ENCODE measurements at places on chromosomes 4 and X.
A peak's percentile ranks its signal among the peaks of the same experiment; 100 is the strongest.

- DNase-seq, result no peak
These were observed 23.0 kb downstream of the SNX25 start for GRCh38 chr4:185232370-185232769.

- DNase-seq, result peak; percentile 3
These were observed 103.7 kb downstream of the APOOL start for GRCh38 chrX:85107407-85107806.

GRCh38 chrX:143429811-143430210 is 87.5 kb downstream of the SPANXN3 start:
- no peak for DNase-seq

DNA sequence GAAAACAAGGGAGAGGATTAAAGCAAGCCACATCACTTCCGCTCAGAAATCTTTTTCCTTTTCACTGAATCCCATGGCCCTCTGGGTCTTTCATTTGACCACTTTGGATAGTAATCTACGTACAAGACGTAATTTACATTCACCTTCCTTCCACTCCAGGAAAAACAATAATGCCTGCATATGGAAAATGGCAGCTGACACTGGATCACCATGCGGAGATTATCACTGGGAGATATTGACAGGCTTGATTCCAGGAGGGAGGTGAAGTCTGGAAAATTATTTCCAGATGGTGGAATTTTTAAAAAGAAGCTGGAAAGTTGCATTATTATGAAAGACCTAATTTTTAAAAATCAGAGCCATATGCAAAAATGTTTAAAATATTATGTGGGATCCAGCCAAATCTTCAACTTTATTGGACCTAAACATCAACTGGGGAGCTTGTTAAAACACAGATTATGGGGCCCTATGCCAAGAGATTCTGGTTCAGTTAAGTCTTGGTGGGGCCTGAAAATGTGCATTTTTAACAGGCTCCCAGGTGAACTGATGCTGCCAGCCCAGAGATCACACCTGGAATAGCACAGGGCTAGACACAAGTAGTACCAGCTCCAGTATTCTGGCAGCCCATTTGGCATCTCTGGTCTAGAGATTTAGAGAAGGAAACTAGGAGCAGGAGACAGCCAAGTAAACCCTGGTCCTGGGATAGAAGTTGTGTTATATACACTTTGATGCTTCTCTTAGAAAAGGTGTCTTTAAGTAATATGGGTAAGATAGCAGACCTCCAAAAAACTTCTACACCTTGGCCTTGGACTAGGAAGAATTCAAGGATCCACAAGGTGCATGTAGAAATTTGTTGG is 290.3 kb upstream of the LDB2 start:
- no peak for DNase-seq

- no peak for DNase-seq
These were observed 198.8 kb downstream of the SLC4A4 start for GRCh38 chr4:71537551-71538065.

DNA sequence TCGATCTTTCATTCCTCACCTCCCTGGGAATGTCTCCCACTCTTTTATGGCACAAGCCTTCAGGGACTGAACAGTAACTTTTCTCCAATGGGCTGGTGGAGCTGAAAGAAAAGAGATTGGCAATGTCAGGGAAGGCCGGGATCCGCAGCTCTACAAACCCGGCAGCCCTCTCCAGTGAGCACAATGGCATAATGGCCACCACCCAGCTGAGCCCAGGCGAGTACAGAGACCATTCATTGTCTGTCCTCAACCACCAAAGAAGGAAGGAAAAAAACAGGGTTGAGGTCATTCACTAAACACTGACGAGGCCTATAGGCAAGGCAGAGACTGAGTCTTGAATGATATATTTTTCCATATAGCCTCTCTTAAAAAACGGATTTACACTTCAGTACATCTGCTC is 3.6 kb downstream of the GEMIN8 start:
- DNase-seq, result no peak

GRCh38 chr4:37383579-37384229 is 139.2 kb downstream of the NWD2 start:
- DNase-seq, result peak; percentile 15

- DNase-seq, result no peak
These were observed 1.5 kb downstream of the FUNDC2 start for GRCh38 chrX:155028129-155028528.

DNA sequence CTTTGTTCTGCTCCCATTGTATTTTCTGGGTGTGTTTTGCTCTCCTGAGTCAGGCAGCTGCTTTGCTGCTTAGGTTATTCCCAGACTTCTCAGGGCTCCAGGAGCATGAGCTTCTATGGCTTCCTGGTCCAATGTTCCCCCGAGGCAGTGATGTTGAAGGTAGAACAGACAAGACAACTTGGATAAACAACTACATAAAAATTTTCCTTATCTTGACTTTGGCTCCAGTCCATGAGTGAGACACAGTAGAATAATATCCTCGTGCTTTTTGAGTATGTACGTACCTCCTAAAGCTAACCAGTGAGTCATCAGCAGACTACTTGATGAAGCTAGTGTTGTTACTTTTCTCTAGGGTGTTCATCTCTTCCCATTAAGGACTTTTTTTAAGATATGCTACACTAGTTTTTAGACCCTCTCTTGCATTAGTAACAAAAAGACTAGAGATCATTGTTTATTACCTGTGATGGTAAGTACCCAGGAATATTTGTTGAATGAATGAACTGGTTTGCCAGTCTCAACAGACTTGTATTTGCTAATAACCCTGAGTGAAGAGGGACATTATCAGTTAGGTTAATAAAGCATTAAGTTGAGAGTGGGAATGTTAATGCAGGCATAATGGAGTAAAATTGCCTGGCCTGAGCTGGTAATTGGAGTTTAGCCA is 131.9 kb downstream of the FHIP1A start:
- DNase-seq, result peak; percentile 95

DNA sequence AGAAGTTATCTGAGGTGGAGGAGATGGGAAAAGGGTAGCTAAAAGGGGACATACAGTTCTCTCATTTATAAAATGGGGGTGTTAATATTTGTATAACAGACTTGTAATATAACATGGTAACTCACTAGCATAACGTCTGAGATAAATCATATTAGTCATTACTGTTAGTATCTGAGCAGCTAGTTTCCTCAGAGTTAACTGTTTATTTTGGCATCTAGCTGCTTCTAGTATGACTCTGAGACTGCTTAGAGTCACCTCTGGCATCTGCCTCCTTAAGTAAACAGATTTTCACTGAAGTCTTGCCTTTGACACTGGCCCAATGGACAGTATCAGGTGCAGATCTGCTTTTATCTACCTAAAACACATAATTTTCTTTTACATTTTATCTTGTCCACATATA is 58.1 kb downstream of the SLC30A9 start:
- DNase-seq, result peak; percentile 88

- DNase-seq, result peak; percentile 69
These were observed 29.5 kb downstream of the DMP1 start for GRCh38 chr4:87679449-87680169.

GRCh38 chr4:14862891-14863290 is 139.4 kb upstream of the CPEB2 start:
- DNase-seq, result no peak

GRCh38 chr4:28469387-28469786 is 1608.7 kb downstream of the STIM2 start:
- peak; percentile 3 for DNase-seq

DNA sequence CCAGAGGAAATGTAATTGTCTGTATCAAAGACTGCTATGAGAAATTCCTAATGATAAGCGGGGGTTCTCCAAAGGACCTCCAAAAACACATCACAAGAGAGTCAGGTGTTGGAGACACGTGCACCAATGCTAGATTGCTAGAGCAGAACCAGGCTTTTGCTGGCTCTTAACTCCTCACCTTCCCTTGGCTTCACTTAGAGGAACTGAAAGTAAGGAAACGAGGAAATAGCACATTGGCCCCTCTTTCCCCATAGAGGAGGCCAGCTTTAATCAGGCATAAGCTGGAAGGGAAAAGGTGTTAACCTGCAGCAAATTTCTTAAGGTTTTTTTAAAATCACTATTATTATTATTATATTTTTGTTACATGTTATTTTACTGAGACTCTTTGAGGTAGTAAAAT is 13.6 kb downstream of the OTC start:
- no peak for DNase-seq

DNA sequence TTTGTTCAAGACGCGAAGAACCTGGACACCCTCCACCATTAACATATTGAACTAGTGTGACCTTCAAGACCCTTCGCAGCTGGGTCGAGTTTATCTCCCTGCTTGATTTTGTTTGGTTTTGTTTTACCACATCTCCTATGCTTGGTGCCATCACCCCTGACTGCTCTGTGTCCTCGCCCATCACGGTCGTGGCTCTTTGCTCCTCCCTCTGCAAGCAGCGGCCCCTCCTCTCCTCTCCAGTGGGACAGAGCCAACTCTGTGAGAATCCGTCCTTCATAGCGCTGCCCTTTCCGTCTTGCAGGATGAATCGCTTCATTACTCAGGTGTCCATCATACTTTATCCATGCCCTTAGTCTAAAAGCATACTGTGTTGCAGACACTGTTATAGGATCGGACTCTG is 9.1 kb upstream of the FAM149A start:
- no peak for DNase-seq

DNA sequence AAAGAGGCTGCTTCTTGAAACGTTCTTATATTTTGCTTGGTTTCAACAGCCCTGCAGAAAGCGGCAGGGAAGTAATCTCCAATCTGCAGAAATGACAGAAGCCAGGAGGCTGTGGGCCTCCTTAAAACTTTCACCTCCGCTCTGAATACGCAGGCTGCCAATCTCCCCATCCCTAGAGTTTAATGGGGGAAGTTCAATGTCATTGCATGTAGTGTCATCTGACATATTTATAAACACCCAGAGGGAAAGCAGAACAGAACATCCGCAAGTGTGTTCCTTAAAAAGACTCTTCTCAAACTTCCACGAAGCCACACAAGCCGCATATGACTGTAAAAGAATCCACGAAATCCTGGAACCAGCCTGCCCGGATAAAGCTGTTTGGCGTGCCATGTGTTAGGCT is 148.8 kb upstream of the TBL1X start:
- no peak for DNase-seq

DNA sequence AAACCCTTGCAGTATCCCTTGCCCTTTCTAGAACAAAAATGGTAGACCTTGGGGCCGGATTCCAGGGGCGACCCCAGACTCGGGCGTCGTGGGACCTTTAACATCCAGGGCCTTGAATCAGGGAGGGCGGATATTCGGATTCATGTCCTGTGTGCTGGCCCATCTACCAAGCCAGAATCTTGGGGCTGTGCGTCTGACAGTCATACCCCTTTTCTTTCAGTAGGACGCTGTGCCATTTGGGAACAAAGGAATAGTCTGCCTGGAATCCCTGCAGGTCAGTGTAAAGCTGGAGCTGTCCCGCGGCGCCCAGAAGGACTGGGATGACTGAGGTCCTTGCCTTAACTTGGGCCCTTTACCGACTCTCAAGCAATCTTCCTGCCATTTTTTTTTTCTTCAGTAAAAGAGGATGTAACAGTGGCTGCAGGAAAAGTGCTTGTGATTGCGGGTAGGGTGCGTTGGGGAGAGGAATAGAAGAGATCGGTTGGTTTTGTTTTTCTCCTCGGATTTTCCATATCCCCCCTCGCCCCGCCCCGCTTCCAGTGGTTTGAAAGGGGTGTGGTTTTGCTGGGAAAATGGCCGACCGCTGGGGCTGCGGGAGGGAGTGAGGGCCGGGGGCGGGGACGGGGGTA is 518 bp downstream of the ARMCX1 start:
- peak; percentile 41 for DNase-seq

Data from iris pigment epithelial cell (primary cell).